ENCODE measurements at places on chromosomes 1 and 21. TPM values are rescaled to one million over a fixed set of nuclear protein-coding genes. Genes with fewer than 3 reads are reported as not detected.
A peak's percentile ranks its signal among the peaks of the same experiment; 100 is the strongest.

Gene C1orf141
- polyA plus RNA-seq: 0.26 TPM

Gene SPAG17
- 7.0 TPM for polyA plus RNA-seq

DNA sequence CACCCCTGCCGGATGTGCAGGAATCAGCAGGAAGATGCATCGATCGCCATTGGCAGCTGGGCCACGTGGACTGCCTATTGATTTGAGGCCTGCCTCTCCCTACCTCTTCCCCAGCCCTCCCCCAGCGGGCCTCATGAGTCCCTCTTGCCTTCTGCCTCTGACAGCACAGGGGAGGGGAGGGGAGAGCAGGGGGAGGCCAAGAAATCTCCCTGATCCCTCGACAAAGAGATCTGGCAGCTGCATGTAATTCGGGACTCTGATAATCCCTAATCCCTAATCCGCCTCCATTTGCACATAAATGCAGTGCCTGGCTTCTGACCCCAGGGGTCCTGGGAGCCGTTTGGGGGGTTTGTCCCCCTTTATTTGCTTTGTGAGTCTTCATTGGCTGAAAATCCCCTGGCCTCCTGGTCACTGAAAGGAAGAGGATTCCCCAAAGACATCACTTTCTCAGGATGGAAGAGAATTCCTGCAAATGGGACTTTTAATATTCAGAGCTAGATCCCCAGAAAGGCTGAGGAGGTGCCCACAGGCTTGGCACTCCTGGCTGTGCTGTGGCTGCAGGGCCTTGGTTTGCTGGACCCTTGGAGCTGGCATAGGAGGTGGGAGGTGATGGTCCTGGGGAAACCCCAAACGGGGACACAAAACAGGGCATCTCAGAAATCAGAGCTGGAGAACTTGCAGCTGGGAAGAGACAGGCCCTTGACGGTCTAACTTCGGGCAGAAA lies 239.4 kb upstream of the POU3F1 start:
- DNase-seq: no peak

- DNase-seq: peak; percentile 70
These were observed 44.1 kb upstream of the ARHGEF16 start for GRCh38 chr1:3410142-3410925.

DNA sequence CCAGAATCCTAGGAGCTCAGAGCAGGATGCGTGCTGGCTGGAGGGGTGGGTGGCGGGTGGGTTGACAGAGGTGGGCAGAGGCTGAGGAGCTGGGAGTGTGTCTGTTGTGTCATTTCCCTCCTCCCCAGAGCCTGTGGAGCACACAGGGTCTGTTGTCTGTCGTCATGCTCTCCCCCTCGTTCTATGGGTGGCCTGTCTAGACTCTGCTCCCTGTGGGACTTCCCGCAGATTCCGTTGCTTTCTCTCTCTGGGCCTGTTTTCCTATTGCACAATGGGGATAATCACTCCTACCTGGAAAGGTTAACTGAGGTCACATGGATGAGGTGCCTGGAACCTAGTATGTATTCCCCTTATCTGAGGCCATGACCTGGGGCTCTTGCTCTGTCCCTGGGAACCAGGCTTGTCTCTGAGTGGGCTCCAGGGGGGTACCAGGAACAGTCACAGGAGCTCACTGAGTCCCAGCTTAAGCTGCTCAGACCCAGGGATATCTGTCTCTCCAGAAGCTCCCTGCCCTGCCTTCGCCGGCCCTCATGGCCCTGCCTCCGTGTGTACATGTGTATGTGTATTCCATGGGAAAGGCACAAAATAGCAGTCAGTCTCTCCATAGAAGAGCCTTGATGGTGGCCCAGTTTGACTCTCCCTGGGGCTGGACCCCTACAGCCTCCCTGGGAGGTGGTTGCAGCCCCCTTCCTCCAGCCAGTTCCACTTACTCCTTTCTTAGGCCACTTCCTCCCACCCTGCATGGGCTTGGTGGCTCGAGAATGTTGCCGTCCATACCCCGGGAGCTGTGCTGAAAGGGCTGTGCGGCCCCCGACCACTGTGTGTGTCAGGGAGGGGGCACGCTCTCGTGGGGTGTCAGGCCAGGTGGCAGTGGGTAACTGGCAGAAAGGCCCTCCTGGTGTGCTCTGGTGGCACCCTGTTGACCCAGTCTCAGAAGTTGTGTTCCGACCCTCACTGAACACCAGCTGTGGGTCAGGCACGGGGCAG lies 17.9 kb downstream of the PTPRF start:
- no peak for DNase-seq

DNA sequence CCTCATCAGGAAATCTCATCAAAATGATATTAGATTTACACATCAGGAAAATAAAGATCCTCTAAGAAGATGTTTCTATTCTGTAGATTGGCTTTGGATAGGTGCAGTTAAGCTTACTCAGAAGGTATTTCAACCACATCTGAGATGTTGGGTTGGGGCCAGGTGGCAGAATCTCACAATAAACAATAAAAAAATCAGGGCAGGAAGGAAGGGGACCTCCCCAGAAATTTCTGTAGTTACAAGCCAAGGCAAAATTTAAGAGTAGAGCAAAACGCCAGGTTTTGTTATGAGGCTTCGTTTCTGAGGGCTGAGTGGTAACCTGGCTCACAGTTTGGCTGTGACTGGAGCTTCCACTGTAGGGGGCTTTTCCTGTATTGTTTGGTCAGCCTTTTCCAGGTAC lies 84.8 kb downstream of the HUNK start:
- no peak for DNase-seq
